ENCODE measurements at places on chromosomes 6 and 20.

GRCh38 chr20:46646122-46646521, 5.1 kb downstream of the SLC13A3 start:
- no peak for DNase-seq

- no peak for DNase-seq
Observed at GRCh38 chr20:62376112-62377063, 9.3 kb upstream of the LAMA5 start.

GRCh38 chr6:26031595-26032339, 55.5 kb upstream of the HFE start:
- peak; percentile 81 for DNase-seq

DNA sequence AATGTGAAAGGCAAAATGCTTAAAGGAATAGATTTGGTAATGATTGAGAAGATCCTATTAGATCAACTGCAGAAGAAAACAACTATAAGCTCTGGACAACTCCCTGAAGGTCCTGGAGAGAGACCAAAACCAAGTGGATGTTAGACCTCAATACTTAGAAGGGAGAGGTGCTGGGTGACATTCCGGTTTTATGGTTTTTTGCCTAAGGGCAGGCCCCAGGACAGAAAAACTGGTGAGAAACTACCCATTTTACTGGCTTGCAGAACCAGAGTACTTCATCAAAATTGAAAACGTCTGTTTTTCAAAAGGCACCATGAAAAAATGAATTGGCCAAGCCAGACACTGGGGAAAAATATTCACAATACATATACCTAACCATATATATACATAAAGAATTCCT, 26.3 kb downstream of the SAMHD1 start:
- no peak for DNase-seq

DNA sequence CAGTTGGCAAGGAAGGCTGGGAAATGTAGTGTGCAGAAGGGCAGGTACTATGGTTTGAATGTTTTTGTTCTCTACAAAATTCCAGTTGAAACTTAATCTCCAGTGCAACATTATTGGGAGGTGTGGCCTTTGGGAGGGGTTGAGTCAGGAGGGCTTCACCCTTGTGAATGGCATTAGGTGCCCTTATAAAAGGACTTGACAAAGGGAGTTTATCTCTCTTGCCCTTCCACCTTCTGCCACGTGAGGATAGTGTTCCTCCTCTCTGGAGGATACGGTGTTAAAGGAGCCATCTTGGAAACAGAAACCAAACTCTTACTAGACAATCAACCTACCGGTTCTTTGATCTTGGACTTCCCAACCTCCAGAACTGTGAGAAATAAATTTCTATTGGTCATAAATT, 82.2 kb upstream of the LRFN2 start:
- DNase-seq, result no peak

DNA sequence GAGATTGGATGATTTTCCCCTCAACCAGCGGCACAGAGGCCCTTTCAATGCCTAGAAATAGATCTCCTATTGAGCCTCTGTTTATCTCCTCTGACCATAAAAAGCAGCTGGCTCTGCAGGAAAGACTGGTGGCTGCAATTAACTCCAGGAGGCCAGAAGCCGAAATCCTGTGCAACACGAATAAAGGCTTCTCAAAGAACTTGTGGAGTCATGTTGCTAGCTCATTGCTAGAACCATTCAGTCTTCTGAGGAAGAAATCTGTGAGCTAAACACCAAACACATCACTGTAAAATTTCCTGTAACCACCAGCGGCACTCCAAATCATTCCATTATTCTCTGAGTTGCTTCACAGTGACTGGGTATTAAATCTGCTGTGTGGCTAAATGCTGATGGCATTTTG, 49.1 kb upstream of the TPD52L1 start:
- no peak for DNase-seq

- no peak for DNase-seq
Observed at GRCh38 chr6:43973357-43973756, 153.9 kb downstream of the MRPL14 start.

DNA sequence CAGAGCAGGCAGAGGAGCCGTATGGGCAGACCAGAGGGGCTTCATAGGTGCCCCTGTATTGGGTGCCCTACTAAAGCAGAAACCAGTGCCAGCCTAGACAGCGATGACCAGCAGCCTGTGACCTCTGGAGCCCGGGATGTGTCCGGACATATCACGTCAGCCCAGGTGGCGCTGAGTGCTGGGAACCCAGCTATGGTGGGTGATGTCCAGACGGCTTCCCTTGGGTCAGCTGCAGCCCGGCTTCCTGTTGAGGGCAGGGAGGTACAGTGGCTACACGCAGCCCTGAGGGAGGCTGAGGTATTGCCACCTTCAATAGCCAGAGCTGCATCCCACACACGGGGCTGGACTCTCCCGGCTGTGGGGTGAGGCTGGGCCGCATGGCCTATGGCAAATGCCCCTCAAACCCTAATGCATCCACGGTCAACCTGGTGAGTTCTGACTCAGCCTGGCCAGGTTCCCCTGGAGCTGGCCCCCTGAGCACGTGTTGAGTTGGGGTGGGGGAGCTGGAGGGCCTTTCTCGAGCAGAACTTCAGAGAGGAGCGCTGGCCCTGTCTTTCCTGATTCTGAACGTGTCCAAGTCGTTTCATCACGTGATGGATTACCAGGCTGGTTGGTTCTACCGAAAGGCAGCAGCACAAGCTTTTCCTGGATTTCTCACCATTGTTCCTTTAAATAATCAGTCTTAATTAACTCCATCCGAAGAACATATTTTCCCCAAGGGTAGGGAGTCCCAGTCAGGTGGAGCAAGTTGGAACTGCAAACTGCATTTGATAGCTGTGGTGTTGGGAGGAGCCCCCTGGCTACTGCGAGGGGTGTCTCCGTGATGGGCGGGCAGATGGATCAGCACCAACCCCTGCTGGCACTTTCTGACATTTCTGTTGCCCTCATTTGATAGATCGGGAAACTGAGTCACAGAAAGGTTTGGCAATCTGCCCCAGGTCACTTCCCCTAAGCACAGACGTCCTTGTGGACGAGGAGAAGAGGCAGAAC, 7.1 kb upstream of the MYT1 start:
- DNase-seq, result no peak
